OCI-M1 (cell line): ENCODE measurements at places on chromosomes 3 and 15.

DNA sequence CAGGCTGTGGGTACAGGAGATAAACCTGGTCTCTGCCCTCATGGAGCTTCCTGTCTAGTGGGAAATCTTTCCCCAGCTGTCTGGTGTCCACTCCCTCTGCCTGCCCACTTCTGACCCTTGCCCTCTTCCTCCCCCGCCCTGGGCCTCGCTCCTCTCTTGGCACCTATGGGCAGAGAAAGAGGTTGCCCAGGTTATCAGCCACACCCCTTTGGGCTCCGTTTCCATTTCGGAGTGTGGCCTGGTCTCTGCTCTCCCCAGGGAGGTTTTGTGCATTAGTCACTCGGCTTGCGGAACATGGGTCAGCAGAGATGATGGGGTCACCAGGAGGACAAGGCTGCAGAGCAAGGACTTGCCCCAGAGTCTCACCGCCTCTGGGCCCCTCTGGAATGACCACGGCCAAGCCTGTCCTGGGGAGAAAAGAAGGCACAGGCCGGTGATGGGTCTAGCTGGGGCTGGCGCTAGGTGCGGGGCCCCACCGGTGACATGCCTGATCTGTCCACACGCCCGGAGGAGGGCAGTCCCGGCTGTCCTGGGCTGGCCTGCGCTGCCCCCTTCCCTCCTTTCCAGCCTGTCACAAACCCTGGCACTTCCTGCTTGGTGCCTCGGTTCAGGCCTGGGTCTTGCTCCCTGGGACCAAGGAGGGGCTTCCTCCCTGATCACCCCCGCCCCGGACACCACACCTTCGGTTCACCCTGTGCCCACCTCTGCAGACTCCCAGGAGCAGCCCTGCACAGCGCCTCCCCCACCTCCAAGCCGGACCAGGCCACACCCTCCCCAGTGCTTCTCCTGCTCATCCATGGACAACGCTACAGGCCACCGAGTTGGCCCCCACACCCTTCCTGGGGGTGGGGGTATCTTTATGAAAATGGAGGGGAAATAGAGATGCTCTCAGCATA, 35.6 kb upstream of the MUC4 start:
- no peak for DNase-seq

DNA sequence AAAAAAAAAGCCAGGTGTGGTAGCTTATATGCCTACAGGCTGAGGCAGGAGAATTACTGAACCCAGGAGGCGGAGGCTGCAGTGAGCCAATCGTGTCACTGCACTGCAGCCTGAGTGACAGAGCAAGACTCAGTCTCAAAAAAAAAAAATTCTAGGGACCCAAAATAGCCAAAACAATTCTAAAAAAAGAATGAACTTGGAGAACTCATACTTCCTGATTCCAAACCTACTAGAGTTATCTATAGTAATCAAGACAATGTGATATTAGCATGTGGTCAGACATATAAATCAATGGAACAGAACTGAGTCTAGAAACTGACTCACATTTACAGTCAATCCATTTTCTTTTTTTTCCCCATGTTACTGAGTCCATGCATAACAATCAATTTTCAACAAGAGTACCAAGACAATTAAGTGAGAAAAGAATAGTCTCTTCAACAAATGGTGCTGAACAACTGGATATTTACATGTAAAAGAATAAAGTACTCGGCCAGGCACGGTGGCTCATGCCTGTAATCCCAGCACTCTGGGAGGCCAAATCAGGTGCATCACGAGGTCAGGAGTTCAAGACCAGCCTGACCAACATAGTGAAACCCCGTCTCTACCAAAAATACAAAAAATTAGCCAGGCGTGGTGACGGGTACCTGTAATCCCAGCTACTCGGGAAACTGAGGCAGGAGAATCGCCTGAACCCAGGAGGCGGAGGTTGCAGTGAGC, 11.9 kb downstream of the PRKAR2A start:
- no peak for DNase-seq

GRCh38 chr3:13013566-13013965, 59.7 kb downstream of the IQSEC1 start:
- no peak for DNase-seq

DNA sequence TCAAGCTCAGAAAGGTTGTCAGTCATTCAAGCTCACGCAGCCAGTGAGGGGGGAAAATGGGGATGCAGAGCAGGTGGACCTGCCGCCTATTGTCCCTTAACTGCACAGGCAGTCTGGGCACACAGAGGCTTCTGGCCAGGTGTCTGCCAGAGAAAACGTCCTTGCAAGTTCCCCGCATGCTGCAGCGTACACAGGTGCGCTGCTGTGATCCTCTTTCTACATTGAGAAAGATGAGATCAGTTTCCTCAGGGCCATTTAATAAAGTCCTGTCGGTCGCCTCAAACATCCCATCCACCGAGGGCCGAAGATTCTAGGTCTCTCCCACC, 445 bp upstream of the TSEN2 start:
- DNase-seq: no peak

- DNase-seq: no peak
Observed at GRCh38 chr15:78207641-78208340, 26.6 kb downstream of the ACSBG1 start.

- no peak for DNase-seq
Observed at GRCh38 chr15:77251662-77252061, 168.2 kb downstream of the PEAK1 start.

DNA sequence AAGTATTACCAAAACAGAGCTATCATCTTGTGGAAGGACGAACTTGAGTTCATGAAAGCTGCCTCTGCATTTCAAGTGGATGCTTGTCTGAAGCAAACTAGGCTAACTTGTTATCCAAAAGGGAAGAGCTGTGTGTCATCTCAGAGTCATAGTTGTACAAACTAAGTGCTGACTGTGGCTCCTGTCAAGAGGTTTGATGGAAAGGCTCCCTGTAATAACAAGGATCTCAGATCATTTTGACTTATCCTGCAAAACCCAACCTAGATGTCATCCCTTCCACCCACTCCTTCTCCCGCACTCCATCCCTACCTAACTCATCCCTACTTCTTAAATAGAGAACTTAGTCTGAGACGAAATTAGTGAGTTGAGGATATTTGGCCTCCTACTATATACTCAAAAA, 110.8 kb downstream of the NR2E3 start:
- DNase-seq: no peak

GRCh38 chr3:172449466-172450149, 1.4 kb upstream of the GHSR start:
- DNase-seq: no peak

DNA sequence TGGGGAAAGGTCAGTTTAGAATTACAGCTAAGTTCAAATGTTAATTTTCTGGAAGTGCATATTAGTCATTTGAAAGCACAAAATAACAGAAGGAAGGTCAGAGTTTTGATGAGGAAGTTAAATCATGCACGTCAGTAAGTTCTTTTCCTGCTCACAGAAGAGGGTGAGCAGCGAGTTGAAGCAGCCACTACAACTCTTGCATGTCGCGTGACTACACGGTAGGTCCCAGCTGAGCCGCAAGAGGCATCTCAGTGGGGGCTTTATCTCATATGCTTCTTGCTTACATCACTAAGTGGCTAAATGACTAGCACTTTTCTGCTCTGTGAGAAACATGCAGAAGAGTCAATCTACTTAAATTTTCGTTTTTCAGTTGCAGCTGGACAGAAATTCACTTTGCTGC, 21.3 kb upstream of the SEC62 start:
- DNase-seq: peak; percentile 91

DNA sequence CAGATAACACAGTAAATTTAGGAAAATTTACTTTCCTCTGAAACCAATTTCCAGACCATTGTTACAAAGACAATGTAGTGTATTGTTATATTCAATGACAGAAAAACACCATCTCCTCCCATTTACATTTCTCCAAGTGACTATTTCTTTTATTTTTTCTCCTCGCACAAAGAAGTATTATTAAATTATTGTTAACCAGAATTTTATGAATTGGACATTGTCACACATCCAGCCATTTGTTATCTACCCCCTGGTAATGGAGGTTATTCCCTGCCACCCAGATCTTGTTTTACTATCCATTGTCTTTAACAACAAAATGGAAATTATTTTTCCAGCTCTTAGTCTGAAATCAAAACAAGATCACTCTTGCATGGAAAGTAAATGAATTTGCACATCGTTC, 511.3 kb downstream of the FGF12 start:
- DNase-seq: no peak

DNA sequence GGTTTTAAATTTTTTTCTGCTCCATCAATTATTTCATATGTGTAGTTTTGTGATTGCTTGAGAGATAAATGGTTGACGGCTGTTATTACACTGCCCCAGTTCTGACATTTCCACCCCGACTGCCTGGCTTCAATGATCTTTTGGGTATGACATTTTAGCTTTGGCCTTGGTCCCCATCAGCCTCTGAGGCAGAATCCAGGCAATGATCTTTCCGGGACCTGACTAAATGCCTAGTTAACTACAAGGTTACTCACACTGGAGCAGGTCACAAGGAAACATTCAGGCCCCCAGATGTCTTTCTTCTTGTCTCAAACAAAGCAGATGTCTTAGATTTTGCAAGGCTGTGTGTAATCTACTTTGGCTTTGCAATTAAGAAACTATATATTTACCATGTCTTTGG, 61.1 kb upstream of the TMCO5A start:
- no peak for DNase-seq

GRCh38 chr15:40550341-40551037, 14.4 kb downstream of the CCDC32 start:
- no peak for DNase-seq

GRCh38 chr15:92624401-92624991, 31.1 kb downstream of the FAM174B start:
- DNase-seq: no peak

DNA sequence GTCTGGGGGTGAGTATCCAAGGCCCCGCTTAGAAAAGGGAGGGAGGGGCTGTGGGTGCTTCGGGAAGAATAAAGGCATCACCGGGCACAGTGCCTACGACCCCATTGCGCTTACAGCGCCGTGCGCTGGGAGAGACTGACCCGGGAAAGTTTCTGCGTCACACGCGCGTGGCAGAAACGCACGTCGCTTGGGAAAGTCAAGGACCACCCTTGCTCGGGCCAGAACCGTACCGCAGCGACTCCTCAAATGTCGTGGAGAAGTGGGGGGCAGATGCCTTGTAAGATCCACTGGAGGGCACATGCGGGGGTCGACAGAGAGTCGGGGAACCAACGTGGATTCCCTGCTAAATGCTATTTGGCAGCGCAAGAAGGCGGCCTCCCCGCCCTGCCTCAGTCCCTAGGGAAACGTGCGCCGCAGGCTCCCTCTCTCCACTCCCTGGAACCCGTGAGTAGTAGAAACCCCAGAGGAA, 2.4 kb downstream of the ADAMTS9 start:
- DNase-seq: no peak

DNA sequence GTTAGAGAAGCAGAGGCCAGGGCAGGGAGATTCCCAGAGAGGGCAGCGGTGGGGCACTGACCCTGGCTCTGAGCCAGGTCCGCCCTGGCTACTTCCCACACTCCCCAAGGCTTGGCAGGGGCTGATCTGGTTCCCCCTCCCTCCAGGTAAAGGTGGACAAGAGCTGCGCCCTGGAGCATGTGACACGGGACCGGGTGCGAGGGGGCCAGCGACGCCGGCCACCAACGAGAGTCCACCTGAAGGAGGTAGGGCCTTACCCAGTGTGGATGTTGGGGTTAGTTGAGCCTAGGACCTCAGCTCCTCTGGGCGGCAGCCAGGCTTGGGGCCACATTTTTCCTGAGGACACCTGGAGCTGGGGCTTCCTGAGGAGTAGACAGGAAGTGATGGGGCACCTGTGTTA, 19.6 kb downstream of the PLEKHO2 start:
- no peak for DNase-seq

DNA sequence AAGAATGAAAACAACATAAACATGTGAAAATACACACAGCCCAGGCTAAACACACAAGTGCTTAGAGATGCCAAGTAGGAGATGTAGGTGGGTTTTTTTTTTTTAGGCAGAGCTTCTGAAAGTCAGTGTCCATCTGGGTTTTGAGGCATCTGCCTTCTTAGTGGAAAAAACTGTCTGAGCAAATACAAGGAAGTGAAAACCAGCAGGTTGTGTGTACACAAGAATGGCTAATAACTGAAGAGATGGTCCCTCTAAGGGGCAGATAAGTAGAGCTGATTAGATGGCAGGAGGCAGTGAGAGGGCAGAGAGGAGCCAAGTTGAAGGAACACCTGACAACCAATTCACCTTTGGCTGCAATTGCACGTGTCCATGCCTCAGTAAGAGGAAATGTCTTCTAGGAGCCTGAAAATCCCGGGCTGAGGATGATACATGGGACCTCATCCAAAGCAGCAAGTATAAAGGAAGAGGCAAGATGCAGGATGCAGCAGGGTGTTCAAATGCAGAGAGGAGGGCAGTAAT, 34.9 kb downstream of the CYP19A1 start:
- no peak for DNase-seq

- DNase-seq: no peak
Observed at GRCh38 chr3:73504239-73504638, 120.5 kb downstream of the PDZRN3 start.

- DNase-seq: no peak
Observed at GRCh38 chr3:95189348-95189747, 1126.5 kb downstream of the NSUN3 start.

DNA sequence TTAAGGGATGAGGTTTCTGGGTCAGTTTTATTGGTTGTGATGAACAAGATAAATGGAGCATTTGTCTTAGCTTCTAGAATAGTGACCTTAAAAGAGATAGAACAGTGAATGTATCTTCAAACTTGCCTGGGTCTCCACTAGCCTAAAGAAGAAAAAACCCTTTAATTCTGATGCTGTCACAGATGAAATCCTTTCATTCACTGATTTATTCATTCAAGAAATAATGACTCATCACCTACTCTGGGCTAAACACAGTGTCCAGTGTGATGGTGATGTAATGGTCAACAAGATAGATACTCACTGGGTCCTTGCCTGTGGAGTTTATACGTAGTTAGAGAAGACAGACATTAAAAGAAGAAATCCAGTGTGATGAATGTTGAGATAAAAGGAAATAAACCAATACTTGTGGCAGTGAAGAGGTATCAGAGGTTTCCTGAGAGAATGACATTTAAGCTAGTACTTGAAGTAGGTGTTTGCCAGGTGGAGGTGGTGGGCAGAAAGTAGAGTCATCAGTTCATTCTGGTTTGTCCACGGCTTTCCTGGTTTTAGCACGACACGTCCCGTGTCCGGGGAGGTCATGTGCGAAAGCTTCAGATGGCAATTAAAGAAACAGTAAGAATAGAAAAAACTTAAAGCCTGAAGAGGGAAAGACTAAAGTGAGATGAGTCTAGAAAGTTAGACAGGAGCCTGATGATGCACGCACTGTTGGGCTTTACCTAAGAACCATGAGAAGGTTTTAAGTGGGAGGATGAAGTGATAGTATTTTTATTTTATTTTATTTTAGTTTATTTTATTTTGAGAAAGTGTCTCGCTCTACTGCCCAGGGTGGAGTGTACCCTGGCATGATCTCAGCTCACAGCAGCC, 18.5 kb downstream of the PAK2 start:
- DNase-seq: no peak

GRCh38 chr3:12553921-12554391, 2.9 kb upstream of the MKRN2 start:
- peak; percentile 86 for DNase-seq

- no peak for DNase-seq
Observed at GRCh38 chr15:77667338-77668234, 34.9 kb upstream of the LINGO1 start.

DNA sequence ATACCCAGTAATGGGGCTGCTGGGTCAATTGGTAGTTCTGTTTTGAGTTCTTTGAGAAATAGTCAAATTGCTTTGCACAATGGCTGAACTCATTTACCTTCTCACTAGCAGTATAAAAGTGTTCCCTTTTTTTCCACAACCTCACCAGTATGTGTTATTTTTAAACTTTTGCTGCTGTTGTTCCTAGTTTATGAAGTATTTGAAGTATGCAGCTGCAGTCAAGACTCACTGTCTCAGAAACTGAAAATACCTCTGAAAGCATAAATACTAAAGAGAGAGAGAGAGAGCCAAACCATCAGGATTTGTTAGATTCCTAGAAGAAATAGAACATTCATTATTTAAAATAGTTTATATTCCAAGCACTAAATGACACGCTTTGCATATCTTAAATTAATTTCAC, 764.2 kb downstream of the NTRK3 start:
- no peak for DNase-seq
